Left cardiac atrium (tissue), 4 donors: ENCODE measurements at places on chromosomes 7 and 10. TPM values are rescaled to one million over a fixed set of nuclear protein-coding genes. Genes with fewer than 3 reads are reported as not detected.

Gene IFIT1
- 15.3 TPM for total RNA-seq

Gene FAM13C
- total RNA-seq: 4.6 TPM

Gene CLEC5A
- 0.12 TPM for total RNA-seq

Gene SPDYE1
- total RNA-seq: not detected

Gene LDB3
- 779 TPM for total RNA-seq

Gene EIF5AL1
- 0.09 TPM for total RNA-seq

Gene DNAH11
- total RNA-seq: 3.6 TPM

Gene PNLIPRP1
- not detected for total RNA-seq

Gene ICA1
- 38.3 TPM for total RNA-seq

Gene EPHA1
- total RNA-seq: 0.71 TPM

Gene ZNF727
- 2.5 TPM for total RNA-seq

Gene CFAP69
- total RNA-seq: 3.4 TPM

Gene OR9A2
- not detected for total RNA-seq

Gene CALN1
- not detected for total RNA-seq

Gene A1CF
- total RNA-seq: not detected

Gene RAB19
- total RNA-seq: not detected

Gene PTF1A
- not detected for total RNA-seq

Gene GFRA1
- total RNA-seq: 4.9 TPM
